ENCODE measurements at places on chromosomes 11 and 22. TPM values are rescaled to one million over a fixed set of nuclear protein-coding genes. Genes with fewer than 3 reads are reported as not detected.

Gene GRK3
- total RNA-seq: 4.3 TPM

Gene KRTAP5-8
- not detected for total RNA-seq

Gene FREY1
- total RNA-seq: 0.52 TPM

Gene LINC01488
- not detected for total RNA-seq

Gene MRGPRF
- total RNA-seq: 5.5 TPM

Gene ARFGAP2
- 48.0 TPM for total RNA-seq

Gene APOBEC3F
- total RNA-seq: 4.4 TPM

Gene EIF1AD
- 22.8 TPM for total RNA-seq

Gene TNRC6B
- 49.3 TPM for total RNA-seq

Gene PDGFD
- total RNA-seq: 9.8 TPM

Gene TTC36
- 1.2 TPM for total RNA-seq

Gene CCDC81
- total RNA-seq: 0.25 TPM

Gene PEX16
- total RNA-seq: 8.6 TPM
